ENCODE measurements at places on chromosomes 4 and X.

DNA sequence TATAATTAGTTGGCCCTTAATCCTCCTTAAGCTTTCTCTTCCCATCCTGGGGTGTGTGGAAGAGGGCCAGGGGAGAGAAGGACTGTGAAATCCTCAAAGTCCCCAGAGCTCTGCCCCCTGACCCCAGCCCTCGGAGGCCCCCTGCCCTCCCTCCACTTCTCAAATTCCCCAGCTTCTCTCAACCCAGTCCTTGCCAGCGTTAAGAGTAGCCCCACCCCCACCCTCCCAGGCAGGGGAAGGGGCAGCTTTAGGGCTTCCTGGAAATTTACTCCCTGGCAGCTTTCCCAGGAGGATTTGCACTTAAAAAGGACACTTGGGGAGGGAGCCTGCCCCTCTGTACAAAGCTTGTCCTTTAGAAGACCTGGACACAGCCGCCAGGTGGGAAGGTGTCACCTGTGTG, 11.8 kb upstream of the CD40LG start:
- no peak for ATAC-seq

DNA sequence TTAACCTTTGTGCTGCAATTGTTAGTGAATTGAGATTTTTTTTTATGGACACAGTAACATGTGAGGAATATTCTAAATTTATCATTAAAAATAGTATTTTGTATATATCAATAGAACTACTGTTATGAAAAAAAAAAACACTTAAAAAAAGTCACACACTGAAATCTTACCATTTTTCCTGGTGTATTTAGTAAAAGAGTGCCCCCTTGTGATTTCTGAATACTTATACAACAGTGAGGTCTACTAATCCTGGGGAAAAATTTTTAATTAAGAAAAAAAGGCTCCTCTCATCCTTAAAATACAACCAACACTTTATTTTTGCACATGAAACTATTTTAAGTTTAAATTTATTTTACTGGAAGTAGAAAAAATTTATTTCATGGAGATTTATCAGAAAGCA, 56.4 kb upstream of the SPOCK3 start:
- ATAC-seq = no peak

DNA sequence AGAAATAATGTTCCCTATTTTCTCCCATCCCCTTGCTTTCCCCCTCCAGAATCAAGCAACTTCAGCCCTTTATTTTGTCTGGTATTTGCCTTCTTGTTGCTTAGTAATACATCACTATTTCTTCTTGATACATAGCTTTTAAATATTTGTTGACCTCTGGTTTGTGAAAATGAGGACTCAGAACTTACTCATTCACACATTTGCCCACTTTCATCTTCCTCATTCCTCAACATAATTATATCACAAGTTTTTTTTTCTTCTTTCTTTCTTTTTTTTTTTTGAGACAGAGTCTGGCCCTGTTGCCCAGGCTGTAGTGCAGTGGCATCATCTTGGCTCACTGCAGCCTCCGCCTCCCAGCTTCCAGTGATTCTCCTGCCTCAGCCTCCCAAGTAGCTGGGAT, 28.9 kb upstream of the NDUFC1 start:
- peak; percentile 63 for ATAC-seq

GRCh38 chr4:2837904-2838496, 5.6 kb upstream of the ADD1 start:
- peak; percentile 90 for ATAC-seq

DNA sequence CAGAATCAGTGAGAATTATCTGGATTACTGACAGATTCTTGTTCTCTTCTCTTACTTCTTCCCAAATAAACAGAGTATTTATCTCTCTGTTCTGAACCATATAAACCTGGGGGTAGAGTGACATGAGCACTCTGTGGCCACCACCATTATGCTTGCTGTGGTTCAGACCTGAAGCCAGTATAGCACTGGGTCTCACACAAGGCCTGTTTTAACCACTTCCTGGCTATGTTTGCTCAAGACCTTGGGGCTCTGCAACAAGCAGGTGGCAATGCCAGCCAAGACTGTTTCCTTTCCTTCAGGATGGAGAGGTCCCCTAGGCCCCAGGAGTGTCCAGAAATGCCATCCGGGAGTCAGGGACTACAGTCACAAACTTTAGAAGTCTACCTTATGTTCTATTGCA, 21.7 kb upstream of the HEPH start:
- ATAC-seq = no peak

GRCh38 chr4:11423465-11423864, 5.2 kb downstream of the HS3ST1 start:
- no peak for ATAC-seq

- ATAC-seq = no peak
Observed at GRCh38 chr4:159856451-159856850, 753.6 kb downstream of the RAPGEF2 start.

GRCh38 chr4:10925996-10926395, 241.4 kb upstream of the CLNK start:
- no peak for ATAC-seq

GRCh38 chr4:76757418-76757939, 140.5 kb downstream of the SOWAHB start:
- no peak for ATAC-seq

DNA sequence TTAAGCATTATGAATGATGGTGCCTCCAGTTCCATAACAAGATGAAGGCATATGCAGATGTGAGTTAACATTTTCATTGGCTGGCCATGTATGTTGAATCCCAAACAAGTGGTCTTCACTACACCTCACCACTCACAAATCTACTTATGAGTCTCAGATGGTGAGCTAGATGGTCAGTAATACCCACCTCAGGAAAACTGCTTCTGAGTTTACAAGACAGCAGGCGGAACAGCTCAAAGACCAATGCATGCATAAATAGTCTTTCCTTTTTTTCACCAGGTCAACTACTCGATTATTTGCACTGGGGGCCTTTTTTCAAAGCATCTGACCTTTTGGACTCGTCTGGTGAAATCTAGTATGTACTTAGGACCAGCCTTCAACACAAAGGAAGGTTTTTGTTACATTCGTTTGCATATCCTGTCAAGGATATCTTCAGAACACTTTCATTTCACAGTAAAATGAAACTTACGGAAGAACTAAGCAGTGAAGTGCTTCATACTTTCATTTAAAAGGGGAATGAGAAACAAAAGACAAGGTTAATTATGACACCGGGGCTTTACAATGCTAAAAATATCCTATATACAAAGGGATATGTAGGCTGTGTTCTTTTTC, 23.1 kb upstream of the TLR7 start:
- ATAC-seq = peak; percentile 43

DNA sequence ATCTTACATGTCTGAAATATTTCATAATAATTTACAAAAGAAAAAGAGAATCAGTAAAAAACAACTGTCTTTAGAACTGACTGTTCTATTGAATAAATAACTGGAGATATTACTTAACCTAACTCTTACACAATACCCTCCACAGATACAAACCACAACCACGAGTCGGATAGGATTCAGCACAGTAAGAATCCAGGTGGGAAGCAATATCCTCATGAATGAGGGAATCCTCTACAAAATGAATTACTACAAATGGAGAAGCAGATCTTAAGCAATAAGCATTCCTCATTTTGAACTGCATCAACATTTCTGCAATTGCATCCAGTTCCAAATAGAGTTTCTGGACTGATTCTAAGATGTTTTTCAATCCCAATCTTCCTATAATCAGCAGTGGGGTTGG, 227.1 kb downstream of the SH2D1A start:
- ATAC-seq = no peak

GRCh38 chrX:119762718-119763117, 4.3 kb downstream of the SOWAHD start:
- ATAC-seq = no peak

- peak; percentile 78 for ATAC-seq
Observed at GRCh38 chrX:44913656-44914531, 40.9 kb downstream of the KDM6A start.

DNA sequence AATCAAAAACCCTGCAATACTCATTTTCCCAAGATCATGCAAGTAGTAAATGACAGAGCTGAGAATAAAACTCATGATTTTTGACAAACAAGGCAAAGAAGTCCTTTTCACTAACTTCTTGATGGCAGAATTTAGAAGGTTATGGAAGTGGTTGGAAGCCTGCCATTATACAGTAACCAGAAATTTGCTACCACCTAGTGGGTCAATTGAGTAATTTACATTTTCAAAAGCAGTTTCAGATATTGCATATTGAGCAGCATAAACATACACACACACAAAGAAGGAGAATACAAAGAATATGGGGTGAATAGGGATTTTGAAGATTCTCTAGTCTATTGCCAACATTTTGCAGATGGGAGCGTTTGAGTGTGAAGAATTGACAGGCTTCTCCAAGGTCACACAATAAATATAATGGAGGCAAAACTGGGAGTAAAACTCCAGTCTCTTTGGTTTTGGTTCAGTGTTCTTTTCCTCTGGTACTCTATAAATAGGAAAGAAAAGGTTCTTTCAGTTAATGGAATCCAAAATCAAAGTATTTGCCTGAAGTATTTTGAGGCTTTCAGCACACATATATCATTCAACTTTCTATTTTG, 70.2 kb downstream of the GC start:
- no peak for ATAC-seq

DNA sequence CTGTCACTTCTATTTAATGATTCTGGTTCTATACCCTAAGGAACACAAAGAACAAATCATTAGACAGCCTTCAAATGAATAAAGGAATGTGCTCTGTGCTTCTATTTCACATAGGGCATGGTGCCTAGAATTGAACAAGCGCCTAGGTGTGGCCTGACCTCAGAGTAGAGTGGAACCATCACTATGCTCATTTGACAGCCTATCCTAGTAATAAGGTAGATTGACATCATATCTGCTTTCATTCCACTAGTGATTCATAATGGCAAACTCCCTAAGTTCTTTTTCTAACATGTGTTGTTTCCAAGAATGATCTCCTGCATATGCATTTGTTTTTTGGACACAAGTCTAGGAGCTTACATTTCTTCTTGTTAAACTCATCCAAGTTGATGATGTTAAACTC, 36.6 kb downstream of the METTL14 start:
- no peak for ATAC-seq

DNA sequence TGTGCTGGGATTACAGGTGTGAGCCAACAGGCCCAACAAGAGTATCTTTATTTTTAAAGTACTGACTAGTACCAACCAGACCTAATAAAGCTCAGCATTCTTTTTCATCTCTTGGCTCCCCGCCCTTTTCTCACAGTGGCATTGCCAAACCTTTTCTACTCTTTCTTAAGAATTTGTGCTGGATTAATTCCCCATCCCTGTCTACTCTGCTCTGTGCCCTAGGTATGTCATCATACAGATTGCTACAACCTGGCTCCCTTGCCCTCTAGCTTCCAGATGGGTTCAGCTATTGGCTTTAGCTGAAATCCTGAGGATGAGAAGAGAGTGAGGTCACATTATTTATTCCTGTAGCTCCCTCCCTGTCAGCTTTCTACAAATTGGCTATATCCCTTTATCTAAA, 34.9 kb upstream of the CCNI start:
- no peak for ATAC-seq

DNA sequence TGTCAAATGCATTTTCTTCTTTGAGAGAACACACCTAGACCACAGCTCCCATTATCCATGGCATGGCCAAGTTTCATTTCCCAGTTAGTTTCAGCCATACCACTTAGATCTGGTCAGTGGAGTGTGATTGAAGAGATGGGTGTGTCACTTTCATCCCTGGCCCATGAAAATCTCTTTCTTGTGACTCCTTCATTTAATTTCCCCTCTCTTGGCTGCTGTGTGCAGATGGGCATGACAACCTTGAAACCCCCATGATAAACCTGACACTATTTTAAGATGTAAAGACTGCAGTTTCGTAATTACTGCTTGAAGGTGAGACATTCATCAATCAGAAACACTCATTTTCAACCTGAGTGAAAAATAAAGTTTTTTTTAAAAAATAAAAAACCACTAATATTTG, 284.9 kb downstream of the IL15 start:
- no peak for ATAC-seq

DNA sequence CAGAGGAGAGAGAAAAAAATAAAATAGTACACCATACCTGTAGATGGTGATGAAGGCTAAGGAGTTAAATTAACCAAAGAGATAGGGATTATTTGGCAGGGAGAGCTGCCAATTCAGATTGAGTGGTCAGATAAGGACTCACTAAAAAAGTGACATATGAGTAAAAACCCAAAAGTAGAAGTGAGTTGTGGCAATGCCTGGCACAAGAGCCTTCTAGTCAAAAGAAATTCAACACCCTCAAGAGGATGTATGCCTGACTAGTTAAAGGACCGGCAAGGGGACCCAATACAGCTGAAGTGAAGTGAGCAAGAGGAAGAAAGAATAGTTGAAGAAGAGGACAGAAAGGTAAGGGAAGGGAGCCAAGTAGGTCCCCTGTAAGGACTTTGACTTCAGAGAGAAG, 34.9 kb downstream of the ELF2 start:
- no peak for ATAC-seq

GRCh38 chr4:154348657-154349056, 142.9 kb downstream of the DCHS2 start:
- no peak for ATAC-seq

- ATAC-seq = no peak
Observed at GRCh38 chrX:87878926-87879325, 361.3 kb downstream of the KLHL4 start.

GRCh38 chr4:185711726-185712125, 100.3 kb downstream of the SORBS2 start:
- ATAC-seq = no peak

- ATAC-seq = no peak
Observed at GRCh38 chr4:23234018-23234417, 541.3 kb downstream of the GBA3 start.

DNA sequence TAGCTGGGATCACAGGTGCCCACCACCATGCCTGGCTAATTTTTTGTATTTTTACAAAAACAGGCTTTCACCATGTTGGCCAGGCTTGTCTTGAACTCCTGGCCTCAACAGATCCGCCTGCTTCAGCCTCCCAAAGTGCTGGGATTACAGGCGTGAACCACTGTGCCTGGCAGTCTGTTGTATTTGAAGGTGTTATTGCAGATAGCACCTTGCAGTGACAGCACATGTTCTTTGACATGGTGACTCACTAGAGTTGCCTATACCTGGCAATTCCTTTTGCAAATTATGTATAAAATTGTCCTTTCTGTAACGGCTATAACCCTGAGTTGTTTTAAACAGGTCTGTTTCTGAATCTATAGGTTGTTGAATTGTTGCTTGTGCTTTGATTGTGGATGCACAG, 7.9 kb downstream of the OGT start:
- ATAC-seq = peak; percentile 16

DNA sequence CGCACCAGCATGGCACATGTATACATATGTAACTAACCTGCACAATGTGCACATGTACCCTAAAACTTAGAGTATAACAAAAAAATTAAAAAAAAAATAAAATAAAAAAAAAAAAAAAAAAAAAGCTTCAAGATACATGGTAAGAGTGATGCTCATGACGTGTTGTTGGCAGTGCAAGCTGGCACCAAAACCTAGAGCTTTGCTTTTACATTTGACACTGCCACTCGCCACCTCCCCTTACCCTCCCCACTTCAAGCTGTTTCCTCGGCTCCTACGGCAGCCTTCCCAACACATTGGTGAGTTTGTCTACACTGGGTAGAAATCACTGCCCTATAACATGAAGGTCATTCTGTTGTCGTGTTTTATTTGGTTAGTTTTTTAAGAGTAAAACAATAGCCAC, 197.6 kb upstream of the ANXA3 start:
- no peak for ATAC-seq

Measured in activated CD4-positive, CD25-positive, alpha-beta regulatory T cell treated with anti-CD3 and anti-CD28 coated beads, Interleukin-2, amount 50 U/mL, for 24 hours (primary cell).